ENCODE measurements at places on chromosomes 5 and 9. TPM values are rescaled to one million over a fixed set of nuclear protein-coding genes. Genes with fewer than 3 reads are reported as not detected.

Gene CDH12
- 39.0 TPM for total RNA-seq

GRCh38 chr5:159098603-159099436, 896 bp downstream of the EBF1 start:
- DNase-seq, result peak; percentile 63

Gene SLC23A1
- not detected for total RNA-seq

Gene TTC39B
- 12.3 TPM for total RNA-seq

GRCh38 chr5:79456400-79456799, 57.5 kb downstream of the HOMER1 start:
- DNase-seq, result no peak

- no peak for DNase-seq
Measured at GRCh38 chr5:139017624-139018023, 142.5 kb upstream of the LRRTM2 start.

DNA sequence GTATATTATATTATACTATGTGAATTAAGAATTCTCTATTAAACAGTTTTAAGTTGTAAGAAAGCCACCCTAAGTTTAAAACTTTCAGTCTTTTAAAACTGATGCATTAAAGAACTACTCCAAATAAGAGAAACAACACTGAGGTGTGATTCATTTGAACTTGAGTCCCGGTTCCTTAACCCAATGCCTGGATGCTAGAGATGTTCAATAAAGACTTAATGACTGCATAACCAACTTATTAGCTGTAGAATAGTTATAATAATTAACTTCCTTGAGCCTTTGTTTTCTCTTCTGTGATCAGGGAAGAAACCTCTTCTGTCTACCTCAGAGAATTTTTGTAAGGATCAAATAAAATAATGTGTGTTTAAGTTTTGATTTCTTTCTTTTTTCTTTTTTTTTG, 45.3 kb upstream of the DENND4C start:
- DNase-seq, result no peak

DNA sequence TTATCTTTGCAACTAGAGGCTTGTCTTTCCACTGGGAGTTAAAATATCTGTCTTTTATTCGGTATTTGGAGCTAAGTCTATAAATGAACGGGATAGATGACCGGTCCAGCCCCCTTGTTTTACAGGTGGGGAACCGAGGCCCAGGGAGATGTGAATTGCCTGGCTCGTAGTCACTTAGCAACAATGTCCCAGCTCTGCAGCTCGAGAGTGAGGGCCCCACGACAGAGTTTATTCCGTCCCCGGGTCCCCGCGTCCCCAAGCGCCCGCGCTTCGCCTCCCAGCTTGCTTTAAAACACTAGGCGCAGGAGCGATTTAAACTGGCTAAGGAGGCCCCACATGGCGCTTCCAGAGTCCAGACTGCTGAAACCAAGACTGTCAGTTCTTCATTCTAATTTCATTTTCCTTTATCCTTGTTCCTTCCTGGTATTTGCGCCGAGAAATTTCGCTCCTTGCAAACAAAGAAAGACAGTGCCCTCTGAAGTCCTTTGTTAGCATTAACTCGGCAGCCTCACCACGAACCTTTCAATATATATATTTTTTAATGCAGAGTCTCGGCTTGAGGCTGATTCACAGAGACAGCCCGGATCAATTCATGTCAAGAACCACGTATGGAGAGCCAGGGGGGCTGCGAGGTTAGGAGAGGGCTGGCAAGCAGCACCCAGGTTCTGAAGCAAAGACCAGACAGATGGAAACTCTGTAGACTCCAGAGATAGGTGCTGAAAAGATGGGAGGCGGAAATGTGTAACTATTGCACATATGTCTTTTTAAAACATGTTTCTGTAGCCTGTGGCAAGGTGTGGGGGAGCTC, 1.4 kb upstream of the ENC1 start:
- DNase-seq, result peak; percentile 11

Gene FOXD4L5
- 0.64 TPM for total RNA-seq

Gene CAPSL
- total RNA-seq, result 0.64 TPM

DNA sequence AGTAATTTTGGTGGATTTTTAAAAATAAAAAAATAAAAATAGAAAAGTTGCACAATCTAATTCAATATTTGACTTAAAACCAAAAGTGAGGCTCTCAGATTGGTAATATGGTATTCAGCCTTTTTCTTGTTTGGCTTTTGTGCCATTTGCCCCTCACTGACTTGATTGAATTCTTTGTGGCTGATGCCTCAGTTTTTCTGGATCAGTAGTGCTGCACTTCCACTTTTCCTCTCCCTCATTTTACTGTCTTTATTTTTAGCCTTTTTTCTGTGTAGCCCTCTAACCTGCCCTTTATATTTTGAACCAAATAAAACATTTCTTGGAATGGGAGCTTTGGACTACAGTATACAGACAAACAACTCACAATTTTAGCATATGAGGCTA, 3.8 kb upstream of the MSMP start:
- no peak for DNase-seq

Measured in cerebellum (tissue), 4 donors.